Hepatic stellate cell (primary cell): ENCODE measurements at places on chromosomes 2 and 18.
A peak's percentile ranks its signal among the peaks of the same experiment; 100 is the strongest.

- no peak for DNase-seq
These were observed 21.3 kb downstream of the HNRNPLL start for GRCh38 chr2:38581193-38582147.

- no peak for DNase-seq
These were observed 85.4 kb upstream of the HS6ST1 start for GRCh38 chr2:128403814-128404708.

- no peak for DNase-seq
These were observed 113.8 kb upstream of the HAAO start for GRCh38 chr2:42906111-42906556.

DNA sequence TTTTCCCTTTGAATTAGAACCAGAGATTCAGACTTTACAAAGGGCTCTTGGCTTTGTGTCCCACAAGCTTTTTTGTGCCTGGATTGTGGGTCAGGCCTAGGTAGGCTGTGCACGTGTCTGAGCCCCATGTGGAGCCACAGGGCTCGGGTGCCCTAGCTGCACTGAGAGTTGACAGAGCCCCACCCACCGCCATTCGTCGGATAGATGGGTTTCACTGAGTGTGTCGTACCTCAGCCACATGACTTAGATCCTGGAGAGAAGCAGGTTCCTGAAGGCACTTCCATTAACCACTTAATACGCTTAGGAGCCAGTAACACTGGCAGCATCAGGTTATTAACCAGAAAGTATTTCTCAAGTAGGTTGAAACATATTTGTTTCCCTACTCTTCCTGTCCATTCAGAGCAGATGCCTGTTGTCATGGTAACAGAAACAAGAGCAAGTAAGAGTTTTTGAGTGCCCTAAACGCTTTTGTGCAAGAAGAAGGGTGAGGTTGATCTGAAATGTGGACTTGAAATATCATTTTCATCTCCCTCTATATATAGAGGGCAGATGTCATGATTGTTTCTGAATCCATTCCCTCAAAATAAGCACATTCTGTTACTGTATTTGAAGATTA lies 30.0 kb downstream of the ADCYAP1 start:
- no peak for DNase-seq

- DNase-seq = no peak
These were observed 336.9 kb upstream of the PKDCC start for GRCh38 chr2:41710944-41711343.

GRCh38 chr2:183195998-183196409 lies 71.8 kb downstream of the NUP35 start:
- no peak for DNase-seq

- DNase-seq = peak; percentile 54
These were observed 133.2 kb upstream of the EPAS1 start for GRCh38 chr2:46163804-46164528.

- DNase-seq = no peak
These were observed 50.4 kb upstream of the CNGA3 start for GRCh38 chr2:98295721-98296414.

DNA sequence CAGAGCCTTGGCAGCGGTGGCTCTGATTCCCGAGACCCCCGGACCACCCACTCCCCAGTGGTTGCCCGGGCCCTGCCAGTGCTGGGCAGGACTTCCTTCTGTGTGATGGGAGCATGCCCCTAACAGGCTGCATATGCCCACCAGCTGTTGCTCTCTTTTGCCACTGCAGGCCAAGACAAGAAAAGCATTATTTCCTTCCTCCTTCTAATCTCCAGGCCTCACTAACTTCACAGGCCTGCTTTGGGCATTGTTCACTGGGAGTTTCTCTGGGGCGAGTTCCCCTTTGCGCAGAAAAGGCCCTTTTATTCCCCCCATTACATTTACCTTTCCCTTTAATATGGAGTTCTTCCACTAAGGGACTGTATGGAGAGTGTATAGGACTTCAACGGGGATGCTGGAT lies 249.1 kb upstream of the SIX2 start:
- DNase-seq = no peak

GRCh38 chr2:42109959-42110640 lies 59.1 kb upstream of the EML4 start:
- DNase-seq = no peak

DNA sequence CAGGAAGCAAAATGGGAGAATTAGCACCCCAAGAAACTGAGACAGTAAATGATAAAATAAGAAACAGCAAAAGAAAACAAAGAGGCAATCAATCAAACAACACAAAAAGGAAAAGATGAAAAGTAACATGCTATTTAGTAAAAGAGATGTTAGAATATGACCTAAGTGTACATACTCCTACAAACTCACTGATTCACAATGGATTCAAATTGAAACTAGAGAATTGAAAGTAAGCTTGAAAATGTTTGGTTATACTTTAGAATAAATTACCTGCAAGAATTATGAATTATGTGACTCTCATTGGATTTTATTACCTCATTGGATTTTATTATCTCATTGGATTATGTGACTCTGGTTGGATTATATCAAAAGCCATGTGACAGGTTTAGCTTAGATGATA lies 22.8 kb upstream of the CCNYL1 start:
- DNase-seq = no peak

GRCh38 chr2:176085861-176086771 lies 2.4 kb upstream of the EVX2 start:
- DNase-seq = no peak

GRCh38 chr2:177733-178132 lies 86.1 kb downstream of the SH3YL1 start:
- no peak for DNase-seq

DNA sequence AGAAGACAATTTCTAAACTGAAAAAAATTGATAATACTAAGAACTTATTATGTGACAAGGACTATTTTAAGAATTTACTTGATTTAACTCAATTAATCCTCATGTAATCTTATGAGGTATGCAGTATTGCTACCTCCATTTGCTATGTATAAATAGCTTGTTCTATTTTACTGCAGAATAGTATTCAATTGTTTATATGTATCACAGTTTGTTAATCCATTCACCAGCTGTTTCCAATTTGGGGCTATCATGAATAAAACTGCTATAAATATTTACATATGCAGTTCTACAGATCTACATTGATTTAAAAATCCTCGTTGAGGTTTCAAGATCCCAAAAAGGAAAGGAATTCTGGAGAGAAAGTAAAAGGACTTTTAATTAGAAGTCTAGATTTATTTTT lies 54.8 kb upstream of the DOCK10 start:
- DNase-seq = no peak

- DNase-seq = no peak
These were observed 312.1 kb upstream of the ZEB2 start for GRCh38 chr2:144832048-144832447.

GRCh38 chr2:224772494-224772893 lies 56.3 kb upstream of the CCDC195 start:
- no peak for DNase-seq

DNA sequence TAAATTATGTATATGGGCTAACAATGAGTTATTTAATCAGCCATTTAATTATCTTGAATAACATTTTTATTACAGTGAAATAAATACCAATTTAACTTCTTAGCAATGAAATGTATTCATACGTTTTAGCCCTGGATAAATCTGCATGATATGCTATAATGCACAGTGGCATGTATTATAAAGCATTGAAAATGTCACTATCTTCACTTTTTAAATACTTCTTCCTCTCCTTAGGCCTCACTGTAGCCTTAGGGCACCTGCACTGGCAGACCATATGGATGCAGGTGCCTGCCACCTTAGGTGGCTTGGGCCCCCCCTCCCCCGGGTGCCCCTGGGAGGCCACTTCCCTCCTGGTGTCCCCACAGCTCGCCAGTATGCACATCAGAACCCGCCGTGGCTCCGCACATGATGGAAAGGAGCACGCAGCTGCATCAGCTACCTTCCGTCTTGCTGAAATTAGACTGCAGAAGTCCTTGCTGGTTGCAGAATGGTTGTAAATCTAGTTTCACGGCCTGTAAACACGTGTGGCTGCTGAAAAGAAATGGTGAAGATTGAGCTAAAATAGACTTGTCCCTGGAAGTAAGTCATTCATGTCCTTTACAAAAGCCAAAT lies 56.7 kb downstream of the ADI1 start:
- DNase-seq = no peak

DNA sequence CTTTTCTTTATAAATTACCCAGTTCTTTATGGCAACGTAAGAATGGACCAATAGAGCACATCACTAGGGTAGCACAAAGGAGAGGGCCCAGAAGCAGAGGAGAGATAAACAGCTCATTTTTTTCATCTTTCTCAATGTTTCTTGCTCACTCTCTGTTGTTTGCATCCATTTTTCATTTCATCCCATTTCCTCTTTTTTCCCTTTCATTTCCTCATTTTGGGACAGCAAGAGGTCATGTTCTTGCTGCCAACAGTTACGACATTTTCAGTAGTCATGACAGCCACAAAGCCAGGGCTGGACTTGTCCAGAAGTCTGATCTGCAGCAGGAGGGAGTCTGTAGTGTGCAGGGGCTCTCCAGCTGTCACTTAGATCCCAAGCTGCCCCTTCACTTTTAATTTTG lies 52.7 kb upstream of the CYP1B1 start:
- no peak for DNase-seq

- DNase-seq = peak; percentile 64
These were observed 479.7 kb downstream of the PARD3B start for GRCh38 chr2:205024822-205025518.

GRCh38 chr18:49638209-49638785 lies 76.4 kb downstream of the LIPG start:
- no peak for DNase-seq

DNA sequence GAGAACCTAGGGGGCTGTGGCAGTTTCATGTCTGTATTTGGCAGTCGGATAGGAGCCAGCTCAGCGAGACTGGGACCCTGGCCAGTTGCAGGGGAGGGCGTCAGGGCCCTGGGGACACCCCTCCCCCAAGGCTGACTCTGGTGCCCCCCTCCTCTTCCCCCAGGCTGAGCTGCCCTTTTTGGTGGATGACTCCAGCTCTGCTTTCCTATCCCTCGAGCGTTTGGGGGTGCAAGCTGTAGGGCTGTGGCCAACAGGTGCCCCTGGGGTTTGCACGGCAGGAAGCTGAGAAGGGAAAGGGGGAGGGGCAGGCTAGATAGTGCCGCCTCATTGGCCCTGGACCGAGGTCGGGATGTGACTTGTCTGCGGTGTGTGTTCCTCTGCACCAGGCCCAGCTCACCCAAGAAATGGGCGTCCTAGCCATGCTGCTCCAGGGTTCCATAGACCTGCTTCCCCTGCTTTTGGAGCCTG lies 26.4 kb downstream of the SPEG start:
- peak; percentile 67 for DNase-seq

- DNase-seq = peak; percentile 55
These were observed 21.6 kb upstream of the SLC20A1 start for GRCh38 chr2:112623913-112624777.

DNA sequence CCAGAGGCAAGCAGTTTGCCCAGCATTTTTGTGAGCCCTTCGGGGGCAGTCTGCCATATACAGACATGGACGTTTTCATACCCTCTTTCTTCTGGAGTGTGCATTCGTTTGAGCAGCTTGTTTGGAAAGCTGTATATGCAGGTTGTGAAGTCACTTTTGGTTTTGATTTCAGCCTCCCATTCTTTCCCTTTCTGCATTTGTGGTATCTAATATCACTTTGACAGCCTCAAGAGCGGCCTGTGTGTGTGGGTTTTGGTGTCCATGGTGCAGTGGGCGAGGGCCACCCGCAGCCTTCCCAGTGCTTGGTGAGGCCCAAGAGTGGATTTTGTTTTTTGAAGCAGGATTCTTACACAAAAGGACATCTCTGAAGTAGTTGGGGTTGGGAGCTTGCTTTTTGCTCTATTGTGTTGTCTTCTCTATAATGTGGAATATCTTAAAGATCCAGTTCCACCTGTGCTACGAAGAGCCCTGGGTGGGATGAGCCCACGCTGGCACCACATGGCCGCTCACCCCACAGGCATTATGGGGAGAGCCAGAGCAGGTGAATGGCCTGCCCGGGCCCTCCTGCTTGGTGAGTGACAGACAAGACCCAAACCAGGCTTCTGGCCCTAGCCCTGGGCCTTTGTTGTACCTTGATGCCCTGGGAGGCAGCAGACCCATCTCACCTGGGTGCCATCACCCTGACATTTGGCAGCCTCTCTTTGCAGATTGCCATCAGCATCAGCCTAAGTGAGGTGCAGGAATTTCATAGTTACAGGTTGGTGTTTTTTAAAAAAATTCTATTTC lies 29.5 kb downstream of the INPP4A start:
- no peak for DNase-seq

DNA sequence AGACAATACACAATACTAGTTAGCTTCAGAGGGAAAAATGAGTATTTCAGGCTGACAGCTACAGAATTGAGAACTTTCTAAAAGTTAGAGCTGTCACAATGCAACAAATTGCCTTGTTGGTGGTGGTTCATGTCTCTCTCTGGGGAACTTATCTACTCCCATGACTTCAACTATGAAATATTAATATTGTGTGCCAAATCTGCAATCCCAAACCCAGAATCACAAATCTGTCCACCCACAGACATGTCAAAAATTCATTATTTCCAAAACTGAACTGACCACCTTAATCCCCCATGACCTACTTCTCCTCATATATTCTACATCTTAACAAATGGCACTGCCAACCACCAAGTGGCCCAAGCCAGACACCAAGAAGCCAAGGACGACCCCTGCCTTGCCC lies 143.5 kb downstream of the TCF4 start:
- no peak for DNase-seq

- DNase-seq = no peak
These were observed 239.9 kb upstream of the ID2 start for GRCh38 chr2:8441986-8442385.
